ENCODE measurements at places on chromosomes 2 and 18. TPM values are rescaled to one million over a fixed set of nuclear protein-coding genes. Genes with fewer than 3 reads are reported as not detected.

Gene LIMS3
- total RNA-seq, result 0.82 TPM

Gene FAM110C
- 8.6 TPM for total RNA-seq

GRCh38 chr2:207184348-207184747 lies 18.6 kb upstream of the KLF7 start:
- DNase-seq, result no peak

DNA sequence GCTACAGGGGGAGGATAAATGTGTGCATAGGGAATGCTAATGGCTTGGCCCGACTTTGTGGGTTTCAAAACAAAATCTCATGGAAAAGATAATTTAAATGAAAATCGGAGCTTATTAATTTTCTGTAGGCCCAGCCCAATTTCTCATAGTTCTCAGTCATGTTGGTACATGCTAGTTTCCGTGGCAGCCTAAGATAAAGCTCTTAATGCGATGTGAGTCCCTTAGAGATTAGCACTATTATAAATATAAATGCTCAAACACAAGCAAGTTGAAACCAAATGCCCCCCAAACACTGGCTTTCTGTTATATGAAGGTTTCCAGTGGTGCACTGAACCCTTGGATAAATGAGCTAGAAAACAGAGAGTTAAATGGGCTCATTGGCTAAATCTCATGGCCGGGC lies 168.0 kb downstream of the BCL2 start:
- DNase-seq, result no peak

- no peak for DNase-seq
Observed at GRCh38 chr2:176873403-176873802, 339.2 kb upstream of the HNRNPA3 start.

DNA sequence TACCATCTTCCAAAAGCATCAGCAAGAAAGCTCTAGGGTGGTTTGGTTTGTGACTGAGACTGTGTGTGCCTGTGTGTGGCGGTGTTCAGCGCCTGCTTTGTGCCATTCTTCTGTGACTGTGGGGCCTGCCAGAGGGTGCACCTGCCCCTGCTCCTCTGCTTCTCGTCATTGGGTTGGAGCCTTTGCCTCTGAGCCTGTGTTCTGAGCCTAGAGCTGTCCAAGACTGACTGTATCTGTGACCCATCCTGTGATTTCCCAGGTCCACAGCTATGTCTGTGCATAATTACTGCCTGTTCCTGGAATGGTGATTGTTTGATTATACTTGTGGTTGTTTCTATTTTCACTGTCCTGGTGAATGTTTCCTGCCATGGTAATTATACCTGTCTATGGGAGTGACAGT lies 57.1 kb upstream of the KLHL29 start:
- no peak for DNase-seq

Gene PUM2
- 118 TPM for total RNA-seq

DNA sequence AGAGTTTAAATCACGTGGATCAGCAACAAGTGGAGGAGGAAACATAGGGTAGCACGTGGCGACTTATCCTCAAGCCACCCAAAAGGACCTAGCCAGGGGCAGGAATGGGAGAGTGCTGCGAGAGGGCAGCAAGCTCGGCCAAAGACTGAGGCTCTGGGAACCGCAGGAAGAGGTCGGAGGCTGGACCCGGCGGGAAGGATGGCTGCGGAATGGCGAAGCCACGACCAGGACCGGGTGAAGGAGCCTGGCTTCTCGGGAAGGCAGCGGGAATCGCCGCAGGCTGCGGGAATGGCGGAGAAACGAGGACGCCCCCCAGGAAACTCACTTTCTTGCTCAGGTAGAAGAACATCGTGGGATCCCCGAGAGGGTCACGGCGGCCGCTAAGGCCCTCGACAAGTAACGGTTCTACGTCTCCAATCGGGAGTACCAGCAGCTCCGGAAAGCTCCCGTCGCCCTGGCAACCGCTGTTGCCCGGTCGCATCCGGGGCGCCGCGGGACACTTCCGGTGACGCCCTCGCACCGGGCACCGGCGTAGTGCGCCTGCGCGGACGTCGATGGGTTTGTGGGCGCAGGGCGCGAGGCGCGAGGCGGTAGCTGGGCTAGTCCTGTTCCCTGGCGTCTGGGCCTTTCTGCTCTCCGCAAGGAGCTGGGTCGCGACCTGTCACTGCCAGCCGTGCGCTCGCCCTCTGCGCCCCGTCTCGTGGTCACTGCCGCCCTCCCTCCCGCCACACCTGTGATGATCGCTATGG lies at the start of gene WDR35:
Gene WDR35, minus strand, starts transcription at position 439 of the 749 bp plus-strand sequence. Its CDS starts 90 bp downstream, at position 349.
- peak; percentile 95 for DNase-seq

Gene SERPINB5
- under 0.01 TPM for total RNA-seq

DNA sequence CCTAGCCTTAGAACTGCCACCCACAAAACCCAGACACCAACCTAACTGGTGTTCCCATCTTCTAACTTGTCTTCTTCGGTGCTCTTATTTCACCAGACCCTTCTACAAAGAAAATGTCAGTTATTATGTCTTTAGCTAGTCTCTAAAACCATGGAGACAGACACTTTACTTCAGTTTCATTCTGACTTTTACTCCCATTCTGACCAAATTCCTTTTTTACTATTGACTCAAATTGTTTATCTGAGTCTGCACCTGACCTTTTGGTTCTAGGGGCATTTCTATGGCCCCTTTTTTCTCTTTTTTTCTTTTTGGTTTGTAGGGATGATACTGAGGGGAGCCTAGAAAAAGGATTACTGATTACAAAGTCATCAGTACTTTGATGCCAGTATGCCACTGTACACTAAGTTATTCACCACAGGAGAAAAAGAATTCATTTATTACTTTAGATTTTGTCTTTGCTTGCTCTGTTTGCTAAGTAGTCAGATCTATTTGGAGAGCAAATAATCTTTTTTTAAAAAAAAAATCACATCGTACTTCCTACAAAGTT lies 6.8 kb upstream of the SLC1A4 start:
- DNase-seq, result no peak

GRCh38 chr2:173175222-173175621 lies 99.6 kb downstream of the MAP3K20 start:
- no peak for DNase-seq

- DNase-seq, result no peak
Observed at GRCh38 chr18:75130591-75131328, 78.2 kb downstream of the PTGR3 start.

Gene ZFAND2B
- total RNA-seq, result 10.2 TPM

Gene LINC00305
- not detected for total RNA-seq

DNA sequence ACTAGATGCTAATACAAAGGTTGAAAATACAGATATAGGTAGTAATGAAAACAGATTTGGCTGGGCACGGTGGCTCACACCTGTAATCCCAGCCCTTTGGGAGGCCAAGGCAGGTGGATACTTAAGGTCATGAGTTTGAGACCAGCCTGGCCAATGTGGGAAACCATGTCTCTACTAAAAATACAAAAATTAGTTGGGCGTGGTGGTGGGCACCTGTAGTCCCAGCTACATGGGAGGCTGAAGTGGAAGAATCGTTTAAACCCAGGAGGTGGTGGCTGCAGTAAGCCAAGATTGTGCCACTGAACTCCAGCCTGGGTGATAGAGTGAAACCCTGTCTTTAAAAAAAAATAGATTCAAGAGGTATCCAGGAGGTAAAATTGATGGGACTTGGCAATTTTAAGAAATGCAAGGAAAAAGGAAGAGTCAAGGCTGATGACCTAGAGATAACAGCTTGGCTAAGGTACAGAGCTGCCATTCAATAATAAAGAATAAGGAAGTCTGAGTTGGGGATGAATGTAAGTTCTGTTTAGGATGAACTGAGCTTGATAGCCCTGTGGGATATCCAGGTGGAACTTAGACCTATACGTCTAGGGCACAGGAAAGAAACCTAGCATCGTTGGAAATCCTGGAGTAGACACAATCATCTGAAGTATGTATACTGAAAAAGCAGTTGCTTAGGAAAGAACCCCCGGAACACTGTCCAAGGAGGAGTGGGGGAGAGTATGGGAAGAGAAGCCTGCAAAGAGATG lies 9.1 kb downstream of the MAT2A start:
- DNase-seq, result no peak

GRCh38 chr2:207432453-207432852 lies 97.3 kb upstream of the CREB1 start:
- DNase-seq, result no peak

Gene IL36B
- not detected for total RNA-seq

DNA sequence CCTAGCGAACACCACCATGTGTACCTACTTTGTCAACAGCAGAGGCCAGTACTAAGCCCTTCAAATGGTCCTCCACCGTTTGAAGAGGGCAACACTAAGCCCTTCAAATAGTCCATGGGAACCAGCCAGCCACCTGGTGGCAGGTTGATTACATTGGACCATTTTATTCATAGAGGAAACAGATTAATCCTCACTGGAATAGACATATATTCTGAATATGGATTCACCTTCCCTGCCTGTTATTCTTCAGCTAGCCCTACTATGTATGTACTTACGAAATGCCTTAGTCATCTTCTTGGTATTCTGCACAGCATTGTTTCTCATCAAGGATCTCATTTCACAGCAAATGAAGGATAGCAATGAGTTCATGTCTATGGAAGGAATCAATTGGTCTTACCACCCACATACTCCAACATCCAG lies 10.0 kb upstream of the ZNF396 start:
- DNase-seq, result no peak

GRCh38 chr2:31475692-31476091 lies 61.1 kb upstream of the XDH start:
- no peak for DNase-seq

DNA sequence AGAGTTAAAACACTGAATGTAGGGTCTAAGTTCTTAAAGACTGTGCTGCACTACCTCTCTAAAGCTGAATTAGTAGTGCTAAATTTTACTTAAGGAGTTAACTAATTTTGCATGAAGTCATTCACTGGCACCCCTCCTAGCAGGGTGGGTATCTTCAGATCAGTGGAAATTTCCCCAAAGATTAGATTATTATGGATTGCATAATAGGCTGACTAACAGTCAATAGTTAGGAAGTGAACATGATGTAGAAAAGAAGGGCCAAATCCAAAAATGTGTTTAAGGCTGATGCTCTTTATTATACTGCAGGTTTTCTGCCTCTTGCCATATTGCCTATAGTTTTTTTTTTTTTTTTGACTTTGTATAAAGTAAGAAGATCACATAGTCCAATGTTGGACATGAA lies 5.2 kb downstream of the ZNF638 start:
- no peak for DNase-seq

Data from frontal cortex (tissue), 4 donors.